ENCODE measurements at places on chromosomes 5 and 9.

GRCh38 chr9:84668196-84669012 lies 1.1 kb upstream of the NTRK2 start:
- no peak for DNase-seq

GRCh38 chr5:164237486-164237885 lies 732.1 kb downstream of the MAT2B start:
- DNase-seq, result no peak

DNA sequence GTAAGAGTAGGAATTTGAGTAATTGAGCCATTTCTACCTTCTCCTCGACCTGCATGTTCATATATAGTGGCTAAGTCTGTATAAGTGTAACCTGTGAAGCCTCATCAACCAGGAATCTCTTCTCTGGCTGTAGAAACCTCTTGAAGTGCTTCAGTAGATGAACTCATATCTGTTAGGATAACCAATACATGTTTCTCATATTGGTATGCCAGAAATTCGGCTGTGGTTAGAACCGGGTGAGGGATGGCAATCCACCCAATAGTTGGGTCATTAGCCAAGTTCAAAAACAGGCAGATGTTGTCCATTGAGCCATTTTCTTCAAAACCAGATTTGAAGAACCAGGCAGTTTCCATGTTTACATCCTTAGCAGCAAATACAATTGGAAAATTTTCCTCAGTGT lies 28.9 kb upstream of the GSN start:
- DNase-seq, result no peak

- DNase-seq, result no peak
These were observed 18.5 kb downstream of the ATOX1 start for GRCh38 chr5:151739939-151740335.

DNA sequence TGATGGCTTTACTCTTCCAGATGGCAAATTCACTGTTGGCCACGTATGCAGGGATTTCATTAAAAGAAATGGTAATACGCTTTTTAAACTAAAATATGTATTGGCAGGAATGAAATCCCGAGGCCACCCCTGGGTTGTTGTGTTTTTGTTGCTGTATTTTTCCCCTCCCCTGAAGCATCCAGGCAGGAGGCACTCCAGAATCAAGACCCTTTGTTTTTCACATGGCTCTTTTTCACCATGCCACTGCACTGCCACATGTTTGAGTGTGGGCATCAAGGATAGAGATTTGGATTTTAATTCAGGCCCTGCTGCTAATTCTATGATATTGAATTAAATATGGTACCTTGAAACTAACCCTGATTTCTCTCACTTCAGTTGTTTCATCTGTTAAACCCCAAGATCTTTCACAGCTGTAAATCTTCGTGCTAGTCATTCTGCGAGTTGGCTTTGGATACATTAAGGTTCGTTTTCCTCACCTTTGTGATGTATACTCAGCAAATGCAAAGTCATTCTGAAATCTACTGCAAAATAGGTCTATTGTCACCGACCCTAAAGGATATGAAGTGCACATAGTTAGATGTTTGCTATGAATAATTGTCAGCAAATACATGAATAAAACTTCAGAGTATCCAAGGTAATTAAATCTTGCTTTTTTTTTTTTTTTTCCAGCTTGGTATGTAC lies 533.4 kb downstream of the PTPRD start:
- DNase-seq, result no peak

GRCh38 chr9:21119093-21119770 lies 22.4 kb downstream of the IFNW1 start:
- DNase-seq, result no peak

- no peak for DNase-seq
These were observed 45.3 kb upstream of the TENT2 start for GRCh38 chr5:79566896-79567295.

- DNase-seq, result no peak
These were observed at the start of gene AIF1L for GRCh38 chr9:131096269-131097125. Gene AIF1L, plus strand, starts transcription at chr9:131096531. Its CDS starts 99 bp downstream, at chr9:131096630.

- DNase-seq, result no peak
These were observed 1.9 kb upstream of the PCDH1 start for GRCh38 chr5:141879941-141880738.

- DNase-seq, result no peak
These were observed 87.4 kb downstream of the ERCC6L2 start for GRCh38 chr9:95962936-95963335.

DNA sequence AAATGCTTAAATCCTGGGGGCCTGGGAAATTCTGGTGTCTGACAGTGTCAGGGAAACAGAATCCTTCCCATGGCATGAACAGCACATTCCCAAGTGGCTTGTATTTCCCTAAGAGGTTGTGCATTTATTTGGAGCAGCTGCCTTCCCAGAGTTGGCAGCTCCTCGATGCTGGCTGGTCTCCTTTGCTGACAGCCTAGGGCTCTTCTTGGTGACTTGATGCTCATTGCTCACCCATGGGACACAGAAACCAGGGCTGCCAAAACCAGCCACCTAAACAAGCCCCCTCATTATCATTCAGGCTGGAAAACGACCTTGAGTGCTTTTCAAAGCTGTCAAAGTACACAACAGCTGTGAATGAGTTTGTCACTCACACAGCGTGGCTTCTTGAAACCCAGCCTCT lies 24.2 kb downstream of the ENHO start:
- DNase-seq, result no peak

- no peak for DNase-seq
These were observed 54.5 kb upstream of the SEMA6A start for GRCh38 chr5:116629168-116629567.

GRCh38 chr5:100889896-100890295 lies 13.2 kb downstream of the ST8SIA4 start:
- DNase-seq, result no peak

GRCh38 chr9:113543982-113544303 lies 80.4 kb downstream of the RGS3 start:
- no peak for DNase-seq

DNA sequence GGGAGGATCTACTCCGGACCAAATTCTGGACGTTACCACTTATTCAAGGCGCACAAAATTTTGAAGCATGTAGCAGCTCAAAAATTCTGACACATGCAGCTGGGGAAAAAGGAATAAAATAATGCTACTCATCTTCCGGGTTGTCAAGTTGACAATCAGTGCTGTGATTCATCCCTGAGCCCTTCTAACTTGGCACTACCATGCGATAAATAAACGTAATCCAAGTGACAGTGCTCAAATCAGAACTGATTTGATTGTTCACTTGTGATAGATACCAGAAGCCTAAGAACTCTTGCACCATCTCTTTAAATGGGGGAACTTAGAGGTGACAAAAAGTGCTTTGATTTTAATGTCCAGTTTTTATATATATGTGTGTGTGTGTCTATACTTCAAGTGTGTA lies 230.2 kb upstream of the TLE4 start:
- DNase-seq, result no peak

- no peak for DNase-seq
These were observed 17.9 kb upstream of the ASS1 start for GRCh38 chr9:130426883-130427282.

DNA sequence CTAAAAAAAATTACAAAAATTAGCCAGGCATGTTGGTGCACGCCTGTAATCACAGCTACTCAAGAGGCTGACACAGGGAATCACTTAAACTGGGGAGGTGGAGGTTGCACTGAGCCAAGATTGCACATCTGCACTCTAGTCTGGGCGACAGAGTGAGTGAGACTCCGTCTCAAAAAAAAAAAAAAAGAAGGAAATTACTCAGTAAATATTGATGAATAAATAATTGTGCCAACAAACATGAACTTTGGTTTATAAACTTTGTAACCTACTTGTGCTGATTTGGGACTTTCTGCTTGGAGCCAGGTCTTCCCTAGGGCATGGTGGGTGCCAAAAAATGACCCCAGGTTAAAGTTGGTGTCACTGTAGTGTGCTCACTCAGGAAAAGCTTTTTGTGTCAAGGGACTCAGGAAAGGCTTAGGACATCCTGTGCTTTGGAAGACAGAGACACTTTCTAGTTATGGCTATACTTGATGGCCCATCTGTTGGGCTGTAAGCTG lies 19.0 kb downstream of the ABLIM3 start:
- no peak for DNase-seq
